HS-27A (cell line): ENCODE measurements at places on chromosomes 1 and 21.

DNA sequence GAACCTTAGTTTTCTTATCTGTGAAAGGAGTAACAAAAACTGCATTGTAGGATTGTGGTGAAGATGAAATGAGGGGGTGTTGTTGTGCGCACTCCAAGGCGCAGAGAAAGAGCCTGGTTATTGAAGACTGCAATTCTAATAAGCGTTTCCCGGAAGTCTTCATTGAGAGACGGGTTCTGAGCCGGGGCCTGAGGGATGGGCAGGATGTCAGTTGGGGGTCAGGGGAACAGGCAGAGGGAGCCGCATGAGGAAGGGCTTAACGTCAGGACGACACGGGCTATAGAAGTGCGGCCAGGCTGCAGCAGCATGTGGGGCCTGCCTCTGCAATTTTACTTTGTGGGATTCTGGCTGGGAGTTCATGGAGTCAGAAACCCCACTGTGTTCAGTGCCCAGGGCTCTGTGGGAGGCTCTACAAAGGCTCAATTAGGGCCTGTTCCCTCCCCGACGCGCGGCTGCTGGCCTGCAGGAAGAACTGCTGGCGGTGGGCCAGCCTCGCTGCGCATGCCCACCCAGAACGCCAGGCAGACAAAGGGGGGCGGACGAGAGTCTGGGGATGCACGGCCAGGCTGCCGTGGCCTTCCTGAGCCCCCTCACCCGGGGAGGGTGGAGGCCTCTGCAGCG lies 20.7 kb downstream of the TRIM62 start:
- DNase-seq = no peak

GRCh38 chr1:192732787-192733186 lies 76.1 kb upstream of the RGS2 start:
- no peak for DNase-seq

- no peak for DNase-seq
These were observed 335.7 kb upstream of the NCAM2 start for GRCh38 chr21:20662514-20662913.

GRCh38 chr21:17859661-17860060 lies 40.5 kb upstream of the C21orf91 start:
- DNase-seq = no peak

DNA sequence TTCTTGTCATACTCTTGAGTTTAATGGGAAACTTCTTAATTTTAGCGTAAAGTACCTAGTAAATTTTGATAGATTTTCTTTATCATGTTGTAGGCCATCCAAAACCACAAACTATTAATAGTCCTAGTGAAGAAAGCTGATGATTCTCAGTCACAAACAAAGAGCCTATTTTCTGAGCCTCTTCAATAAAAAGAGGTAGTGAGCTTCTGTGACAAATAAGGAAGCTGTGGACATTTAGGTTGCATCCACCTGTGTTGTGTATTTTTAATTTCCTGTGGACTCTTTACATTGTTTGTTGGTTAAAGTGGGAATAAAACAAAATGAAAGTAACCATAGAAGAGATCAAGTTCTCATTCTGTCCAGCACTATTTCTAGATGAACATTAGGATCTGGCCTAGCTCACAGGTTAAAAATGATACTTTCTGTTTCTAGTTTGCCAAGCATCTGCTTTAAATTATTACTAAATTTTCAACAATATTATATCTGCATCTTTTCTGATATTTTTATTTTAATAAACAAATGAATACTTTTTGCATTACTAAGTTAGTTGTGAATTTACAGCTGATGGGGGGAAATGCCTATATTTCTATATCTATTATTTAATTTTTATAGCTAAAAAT lies 702.2 kb upstream of the ADGRL4 start:
- no peak for DNase-seq

- DNase-seq = no peak
These were observed 40.3 kb upstream of the RUNX3 start for GRCh38 chr1:24970399-24970753.

DNA sequence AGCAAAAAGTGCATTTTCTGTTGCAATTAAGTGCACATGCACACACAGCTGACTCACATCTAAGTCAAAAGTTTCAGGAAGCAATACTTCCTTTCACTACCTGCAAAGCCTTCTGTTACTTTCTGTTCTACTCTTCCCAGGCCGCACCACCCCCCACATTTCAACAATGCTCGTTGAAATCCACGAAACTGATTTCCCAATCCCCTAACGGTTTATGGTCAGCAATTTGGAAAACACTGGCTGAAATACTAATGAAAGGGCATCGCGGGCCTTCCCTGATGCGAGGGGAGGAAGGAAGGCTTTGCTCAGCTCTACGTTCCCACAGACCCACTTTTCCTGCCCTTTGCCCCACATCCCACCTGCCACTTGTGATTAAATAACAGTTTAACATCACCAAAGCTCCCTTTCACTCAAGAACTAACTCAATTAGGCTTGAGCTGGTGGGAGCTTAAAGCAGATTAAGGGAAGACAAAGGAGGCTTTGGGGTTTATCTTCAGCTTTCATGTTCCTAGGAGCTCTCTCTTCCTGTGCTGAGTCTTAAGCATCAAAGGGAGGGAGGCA lies 243.2 kb upstream of the RAB4A start:
- DNase-seq = no peak

DNA sequence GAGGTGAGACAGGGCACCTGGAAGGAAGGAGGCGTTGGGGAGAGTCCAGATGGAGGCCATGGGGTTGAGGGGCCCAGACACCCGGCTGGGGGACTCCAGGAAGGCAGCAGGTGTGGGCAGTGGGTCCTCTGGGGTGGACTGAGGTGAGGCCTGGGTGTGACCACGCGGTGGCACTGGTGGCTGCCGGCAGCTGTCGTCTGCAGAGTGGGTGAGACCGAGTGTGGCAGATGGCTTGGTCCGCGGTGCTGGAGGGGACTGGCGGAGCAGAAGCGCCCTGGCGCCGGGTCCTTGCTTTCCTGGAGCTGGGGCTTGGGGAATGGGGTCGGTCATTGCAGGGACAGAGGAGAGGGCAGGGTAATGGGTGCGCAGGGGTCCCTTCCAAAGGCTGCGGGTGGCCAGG lies 12.5 kb downstream of the AGRN start:
- no peak for DNase-seq

GRCh38 chr1:26574719-26575251 lies 45.2 kb downstream of the RPS6KA1 start:
- no peak for DNase-seq
